ENCODE measurements at places on chromosomes 3 and 15.
A peak's percentile ranks its signal among the peaks of the same experiment; 100 is the strongest.

DNA sequence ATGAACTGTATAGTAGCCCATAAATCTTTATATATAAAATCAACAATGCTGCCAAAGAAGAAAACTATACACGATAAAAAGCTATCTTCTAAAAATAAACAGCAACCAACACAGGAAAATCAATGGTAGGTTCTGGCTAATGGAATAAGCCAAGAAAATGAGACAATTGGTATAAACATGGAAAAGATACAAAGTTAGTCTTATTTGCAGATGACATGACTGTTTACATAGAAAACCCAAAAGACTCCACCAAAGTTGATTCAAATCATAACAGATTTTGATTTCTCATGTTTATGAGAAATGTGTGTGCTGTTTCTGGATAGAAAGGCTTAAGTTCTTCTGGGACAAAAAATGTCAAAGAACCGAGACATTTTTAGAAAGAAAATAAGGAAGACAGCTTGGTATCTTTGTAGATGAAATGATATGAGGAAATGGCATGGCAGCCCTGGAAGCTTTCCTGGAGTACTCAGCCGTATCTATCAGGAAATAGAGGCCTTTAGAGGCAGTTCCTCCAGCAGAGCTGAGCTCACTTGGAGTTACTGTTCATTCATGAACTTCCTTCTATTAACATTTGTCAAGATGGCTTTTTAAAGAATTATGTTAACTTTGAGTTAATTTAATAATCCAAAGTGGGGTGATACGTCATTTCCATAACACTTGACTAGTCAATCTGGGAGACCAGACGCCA is 36.7 kb upstream of the VILL start:
- no peak for DNase-seq

GRCh38 chr3:160697637-160698380 is 20.8 kb downstream of the ARL14 start:
- DNase-seq: no peak

DNA sequence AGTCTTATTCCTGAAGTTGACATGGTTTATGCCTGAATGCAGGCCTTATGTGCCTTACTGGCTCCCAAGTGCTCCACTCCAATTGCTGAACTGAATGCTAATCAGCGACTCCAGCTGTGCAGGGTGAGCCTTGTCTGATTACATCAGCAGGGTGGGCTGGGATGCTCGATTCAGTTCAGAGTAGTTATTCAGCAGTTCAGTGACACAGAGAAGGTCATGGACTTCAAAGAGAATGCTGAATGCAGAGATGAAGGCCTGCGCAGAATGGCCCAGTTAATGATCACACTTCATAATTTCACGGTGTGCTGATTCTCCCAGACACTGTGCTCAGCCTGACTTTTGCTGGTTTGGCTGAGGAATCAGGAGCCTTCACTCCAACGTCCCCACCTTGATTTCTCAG is 63.6 kb downstream of the CLDN1 start:
- DNase-seq: no peak

DNA sequence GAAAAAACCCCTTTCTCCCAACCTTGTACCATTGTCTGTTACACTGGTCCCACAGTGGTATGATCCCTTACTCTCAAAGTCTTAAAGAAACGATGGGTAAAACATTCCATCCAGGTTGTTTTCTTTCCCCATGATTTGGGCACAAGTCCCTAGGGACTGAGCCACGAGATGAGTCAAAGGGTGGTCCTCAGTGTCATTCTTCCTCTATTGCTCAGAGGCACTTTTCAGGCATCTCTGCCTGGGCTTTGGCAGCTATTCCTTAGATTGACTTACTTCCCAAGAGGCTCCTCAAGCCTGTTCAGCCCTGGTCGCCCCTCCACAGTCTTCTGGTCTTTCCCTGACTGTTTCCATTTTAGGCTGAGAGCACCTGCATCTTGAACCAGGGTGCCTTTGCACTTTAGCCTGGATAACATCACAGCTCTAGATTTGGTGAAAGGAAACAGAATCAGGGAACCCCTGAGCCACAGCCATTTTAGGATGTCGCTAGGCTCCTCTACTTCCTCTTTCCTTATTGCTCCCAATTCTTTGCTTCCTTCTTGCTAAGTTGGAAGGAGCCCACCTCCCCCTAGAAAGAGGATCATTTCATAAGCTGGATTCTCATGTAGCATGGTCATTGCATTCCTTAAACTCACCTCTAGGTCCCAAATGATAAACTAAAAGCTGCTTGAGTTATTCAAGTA is 131.0 kb upstream of the TPRG1 start:
- peak; percentile 13 for DNase-seq

- DNase-seq: no peak
These were observed 11.2 kb upstream of the CPB1 start for GRCh38 chr3:148816427-148816826.

- DNase-seq: peak; percentile 10
These were observed 274.7 kb downstream of the PDCD6IP start for GRCh38 chr3:34073111-34073510.

DNA sequence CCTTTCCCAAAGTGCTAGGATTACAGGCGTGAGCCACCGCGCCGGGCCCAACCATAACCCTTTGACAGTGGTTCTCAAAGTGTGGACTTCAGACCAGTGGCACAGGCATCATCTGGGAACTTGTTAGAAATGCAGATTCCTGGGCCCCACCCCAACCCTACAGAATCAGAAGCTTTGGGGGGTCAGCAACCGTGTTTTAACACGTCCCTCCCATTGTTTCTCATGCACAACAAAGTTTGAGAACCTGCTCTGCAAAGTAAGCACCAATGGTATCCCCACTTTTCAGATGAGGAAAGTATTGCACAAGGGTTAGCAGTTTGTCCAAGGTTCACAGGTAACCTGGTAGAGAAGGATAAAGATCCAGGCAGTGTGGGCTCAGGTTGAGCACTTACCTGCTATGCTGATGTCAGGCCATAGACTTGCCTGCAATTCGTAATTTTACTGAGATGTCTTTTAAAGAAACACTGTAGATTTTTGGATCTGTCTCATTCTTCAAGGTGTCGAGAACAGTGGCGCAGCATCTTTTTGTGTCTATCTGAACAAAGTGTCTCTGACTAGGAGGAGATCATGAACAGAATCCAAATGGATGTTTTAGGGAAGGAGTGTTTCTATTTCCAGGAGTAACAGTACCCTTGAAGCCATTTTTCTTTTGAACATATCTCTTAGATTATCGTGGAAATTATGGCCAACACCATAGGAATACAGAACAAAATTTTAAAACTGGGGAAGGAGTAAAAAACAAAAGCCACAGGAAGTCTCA is 2.5 kb downstream of the GXYLT2 start:
- no peak for DNase-seq

DNA sequence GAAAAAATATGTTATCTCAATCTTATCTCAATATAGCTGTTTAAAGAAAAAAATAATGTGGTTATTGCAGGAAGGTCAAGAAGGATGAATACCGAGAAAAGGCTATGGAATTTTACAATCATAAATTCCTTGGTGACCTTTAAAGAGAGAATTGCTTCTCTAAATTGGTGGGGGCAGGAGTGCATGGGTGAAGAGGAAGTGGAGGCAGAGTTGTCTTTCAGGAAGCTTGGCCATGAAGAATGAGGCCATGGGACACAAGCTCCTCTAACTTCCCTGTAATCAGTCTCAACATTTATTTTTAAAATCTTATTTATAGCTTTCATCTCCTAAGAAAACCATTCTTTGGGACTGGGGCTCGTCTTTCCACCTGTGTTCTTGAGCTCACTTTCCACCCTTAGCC is 22.4 kb upstream of the ALDH1A2 start:
- DNase-seq: no peak

GRCh38 chr3:172442606-172443005 is 5.7 kb downstream of the GHSR start:
- no peak for DNase-seq

DNA sequence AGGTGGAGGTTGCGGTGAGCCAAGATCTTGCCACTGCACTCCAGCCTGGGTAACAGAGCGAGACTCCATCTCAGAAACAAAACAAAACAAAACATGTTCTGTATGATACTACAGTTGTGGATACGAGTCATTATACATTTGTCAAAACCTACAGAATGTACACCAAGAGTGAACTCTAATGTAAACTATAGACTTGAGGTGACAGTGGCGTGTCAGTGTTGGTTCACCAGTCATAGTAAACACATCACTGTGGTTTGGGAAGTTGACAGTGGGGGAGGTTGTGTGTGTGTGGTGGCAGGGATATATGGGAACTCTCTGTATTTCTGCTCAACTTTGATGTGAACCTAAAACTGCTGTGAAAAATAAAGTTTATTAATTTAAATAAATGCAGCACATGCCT is 33.0 kb upstream of the GNB5 start:
- no peak for DNase-seq
